Fibroblast of the aortic adventitia (primary cell): ENCODE measurements at places on chromosomes 2 and 18. TPM values are rescaled to one million over a fixed set of nuclear protein-coding genes. Genes with fewer than 3 reads are reported as not detected.

The ATP6V1B1 gene
- total RNA-seq = 0.09 and 0.57 TPM in 2 replicates

The EIF2B4 gene
- total RNA-seq = 28.5 and 29.7 TPM in 2 replicates

The MC5R gene
- not detected in 2 replicates for total RNA-seq

The IL36RN gene
- not detected in 2 replicates for total RNA-seq

The NTSR2 gene
- total RNA-seq = not detected in 2 replicates

The ABCG5 gene
- not detected in 2 replicates for total RNA-seq

The CACNB4 gene
- total RNA-seq = 4.8 and 7.5 TPM in 2 replicates

The MARCO gene
- total RNA-seq = not detected in 2 replicates

The LIPG gene
- 2.7 and 3.2 TPM in 2 replicates for total RNA-seq

The UGT1A3 gene
- not detected in 2 replicates for total RNA-seq

The RBFA gene
- 17.6 and 20.1 TPM in 2 replicates for total RNA-seq

The RBM44 gene
- total RNA-seq = 0.27 and 0.65 TPM in 2 replicates

DNA sequence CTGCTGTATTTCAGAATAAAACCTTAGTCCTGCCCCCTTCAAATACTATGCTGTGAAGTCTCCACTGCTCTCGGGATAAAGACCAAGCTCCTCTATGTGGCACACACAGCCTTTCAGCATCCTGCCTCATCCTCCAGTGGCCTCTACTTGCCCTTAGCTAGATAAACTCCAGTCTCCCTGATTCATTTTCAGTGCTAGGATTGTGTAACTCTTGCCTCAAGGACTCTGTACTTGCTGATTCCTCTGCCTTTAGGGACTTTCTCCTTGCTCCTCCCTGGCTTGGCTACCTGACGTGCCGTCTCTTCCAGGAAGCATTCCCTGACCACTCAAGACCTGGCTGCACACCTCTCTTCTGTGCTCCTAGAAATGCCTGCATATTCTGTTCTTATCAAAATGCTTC lies 416.7 kb downstream of the MTX2 start:
- no peak for DNase-seq

GRCh38 chr2:24233321-24233720 lies 58.5 kb downstream of the FAM228A start:
- no peak for DNase-seq

DNA sequence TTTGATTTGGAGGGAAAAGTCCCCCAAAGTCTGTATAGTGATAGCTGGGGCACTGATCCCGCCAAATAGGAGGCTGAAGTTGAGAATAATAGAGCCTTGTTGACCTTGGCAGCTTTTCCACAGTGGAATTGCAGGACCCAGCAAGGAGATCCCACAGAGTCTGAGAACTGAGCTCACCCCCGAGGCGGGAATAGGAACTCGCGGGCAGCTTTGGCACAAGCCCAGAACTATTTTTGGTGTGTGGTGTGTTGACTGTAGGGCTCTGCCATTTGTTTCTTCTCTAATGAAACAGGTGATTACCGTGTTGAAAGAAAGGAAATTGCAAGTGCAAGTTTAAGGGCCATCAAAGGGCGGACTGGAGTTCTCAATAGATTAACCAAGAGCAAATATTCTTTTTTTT lies 34.0 kb downstream of the SH3RF3 start:
- peak; percentile 68 for DNase-seq

DNA sequence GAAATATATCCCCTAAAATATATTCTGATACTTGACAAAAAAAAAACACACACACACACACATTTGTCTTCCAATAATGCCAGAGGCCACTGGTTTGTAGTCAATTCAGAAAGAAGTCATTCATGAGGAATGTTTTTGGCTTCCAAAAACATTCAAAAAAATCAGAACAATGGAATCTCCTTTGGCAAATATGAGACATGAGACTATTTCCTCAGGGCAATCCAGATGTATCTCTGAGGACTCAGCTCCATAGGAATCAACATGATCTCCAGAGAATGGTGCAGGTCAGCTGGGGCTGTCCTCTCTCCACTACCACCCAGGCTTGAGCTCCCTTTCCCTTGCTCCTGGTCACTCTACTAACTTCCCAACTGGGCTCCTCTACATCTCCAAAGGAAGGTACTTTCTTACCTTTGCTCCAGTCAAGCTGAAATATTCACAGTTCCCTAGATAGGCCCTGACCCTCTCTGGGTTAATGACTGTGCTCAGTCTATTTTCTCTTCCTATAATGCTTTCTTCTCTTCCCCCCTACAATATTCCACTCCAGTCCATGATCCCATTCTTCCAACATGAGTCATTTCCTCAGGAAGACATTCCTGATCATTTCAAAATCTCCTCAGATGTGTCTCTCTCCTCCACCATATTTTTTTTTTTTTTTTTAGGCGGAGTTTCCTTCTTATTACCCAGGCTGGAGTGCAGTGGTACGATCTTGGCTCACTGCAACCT lies 145.3 kb downstream of the C1D start:
- peak; percentile 97 for DNase-seq

DNA sequence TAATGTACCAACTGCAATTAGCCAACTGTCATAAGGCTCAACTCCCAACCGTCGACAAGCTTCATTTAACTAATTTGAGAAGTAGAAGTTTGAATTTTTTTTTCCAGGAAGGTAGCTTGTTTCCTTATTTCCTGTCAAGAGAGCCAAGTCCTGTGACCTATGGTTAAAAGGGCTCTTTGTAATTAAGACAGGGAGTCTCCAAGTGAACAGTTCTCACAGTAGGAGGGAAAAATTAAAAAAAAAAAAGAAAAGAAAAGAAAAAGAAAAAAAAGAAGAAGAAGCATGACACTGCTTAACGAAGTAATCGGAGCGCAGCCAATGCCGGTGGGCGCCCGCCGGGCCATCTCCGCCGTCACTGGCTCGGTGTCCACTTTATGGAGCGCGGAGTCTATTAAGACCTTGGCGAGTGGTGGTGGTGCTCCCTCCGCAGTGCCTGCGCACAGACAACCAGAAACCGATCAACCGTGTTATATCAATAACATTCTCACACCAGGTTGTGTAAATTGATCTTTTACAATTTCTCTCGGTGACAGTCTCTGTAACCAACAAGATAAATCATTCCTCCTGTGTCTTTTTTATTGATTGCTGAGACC lies 197.2 kb upstream of the POU3F3 start:
- no peak for DNase-seq

GRCh38 chr2:220445429-220446105 lies 818.1 kb downstream of the SLC4A3 start:
- DNase-seq = peak; percentile 23

DNA sequence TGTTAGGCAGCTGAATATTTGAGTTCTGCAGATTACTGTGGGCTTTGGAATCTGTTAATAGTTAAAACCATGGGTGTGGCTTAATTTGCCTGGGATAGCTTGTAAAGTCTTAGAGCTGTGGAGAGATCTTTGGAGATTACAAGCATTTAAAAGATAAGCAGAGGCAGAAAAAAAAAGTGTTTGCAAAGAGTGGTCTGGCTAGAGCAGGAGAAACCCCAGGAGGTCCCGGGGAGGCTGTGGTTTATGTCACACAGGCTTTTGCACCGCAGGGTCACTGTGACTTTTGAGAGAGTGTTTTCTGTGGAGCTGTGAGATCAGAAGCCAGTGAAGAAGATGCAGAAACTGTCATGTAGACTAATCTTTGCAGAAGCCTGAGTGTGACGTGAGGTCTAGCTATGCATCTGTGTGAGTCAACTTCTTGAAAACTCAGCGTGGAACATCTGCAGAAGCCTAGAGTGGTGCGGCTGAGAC lies 49.0 kb downstream of the SETBP1 start:
- DNase-seq = peak; percentile 75

DNA sequence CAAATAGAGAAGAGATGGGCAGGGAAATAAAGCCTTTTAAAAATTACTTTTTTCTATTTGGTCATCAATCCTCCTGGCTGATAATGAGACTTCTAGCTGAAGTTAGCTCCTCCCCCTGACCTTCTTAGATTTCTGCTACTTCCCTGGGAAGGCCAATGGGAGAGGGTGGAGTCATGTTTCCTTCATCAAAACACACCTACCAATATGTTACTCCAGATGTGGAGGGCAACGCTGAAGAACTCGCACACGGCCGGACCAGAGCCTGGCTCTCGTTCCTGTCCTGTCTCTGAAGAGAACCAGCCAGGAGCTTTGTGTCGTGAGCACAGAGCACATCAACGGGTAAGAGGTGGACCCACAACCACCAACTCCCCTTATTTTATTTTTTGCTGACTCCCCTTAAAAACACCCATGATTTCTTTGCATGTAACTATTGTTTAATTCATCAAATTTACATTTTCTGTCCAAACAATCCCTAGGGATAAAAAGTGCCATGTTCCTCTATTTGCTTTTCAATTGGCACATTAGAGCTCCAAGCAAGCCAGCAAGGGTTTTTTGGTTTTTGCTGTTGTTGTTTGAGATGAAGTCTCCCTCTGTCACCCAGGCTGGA lies 94.9 kb downstream of the ADD2 start:
- DNase-seq = no peak

GRCh38 chr2:160228141-160228917 lies 28.3 kb upstream of the ITGB6 start:
- DNase-seq = peak; percentile 86

GRCh38 chr18:62170857-62171256 lies 16.0 kb downstream of the PIGN start:
- DNase-seq = no peak

GRCh38 chr2:939936-940601 lies 10.6 kb upstream of the SNTG2 start:
- peak; percentile 19 for DNase-seq

- peak; percentile 80 for DNase-seq
Measured at GRCh38 chr2:200252265-200253067, 54.0 kb upstream of the SPATS2L start.

GRCh38 chr2:195687320-195688086 lies 30.5 kb downstream of the SLC39A10 start:
- DNase-seq = no peak

GRCh38 chr18:524466-524865 lies 24.0 kb upstream of the COLEC12 start:
- peak; percentile 95 for DNase-seq

DNA sequence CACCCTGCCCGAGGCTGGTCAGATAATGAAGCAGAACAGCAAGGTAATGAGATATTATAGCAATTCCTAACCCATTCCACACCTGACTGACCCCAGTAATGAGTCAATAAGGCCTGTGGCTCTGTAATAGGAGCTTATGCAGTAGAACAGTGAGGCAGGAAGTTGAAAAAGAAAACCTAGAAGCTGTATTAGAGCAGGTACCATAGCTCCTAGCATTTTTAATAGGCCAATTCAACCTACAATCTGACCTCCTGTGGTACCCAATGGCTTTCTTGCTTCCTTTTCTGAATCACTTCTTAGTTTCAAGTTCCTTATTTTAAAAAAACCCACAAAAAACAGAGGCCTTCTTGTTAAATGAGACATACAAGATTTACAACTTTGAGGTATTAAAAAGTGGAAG lies 43.6 kb upstream of the MAP2 start:
- no peak for DNase-seq

GRCh38 chr2:213234641-213235040 lies 49.6 kb upstream of the SPAG16 start:
- DNase-seq = no peak

DNA sequence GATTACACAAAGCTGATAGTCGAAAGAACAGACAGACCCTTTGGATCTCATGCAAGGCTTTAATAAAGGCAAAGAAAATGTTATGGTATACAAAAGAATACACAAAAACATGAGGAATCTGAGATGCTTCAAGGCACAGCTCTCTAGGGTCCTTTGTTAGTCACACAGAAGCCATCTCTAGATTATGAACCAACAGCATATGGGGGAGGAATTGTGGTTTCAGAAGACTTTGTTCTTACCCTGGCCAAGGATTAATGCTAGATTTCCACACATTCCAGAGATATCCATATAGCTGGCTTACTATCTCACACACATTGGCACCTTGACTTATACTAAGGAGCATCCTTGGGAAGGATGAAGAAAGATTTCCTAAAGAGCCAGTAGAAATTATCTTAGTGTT lies 206.1 kb downstream of the GULP1 start:
- DNase-seq = no peak
